ENCODE measurements at places on chromosomes 2 and 18.

DNA sequence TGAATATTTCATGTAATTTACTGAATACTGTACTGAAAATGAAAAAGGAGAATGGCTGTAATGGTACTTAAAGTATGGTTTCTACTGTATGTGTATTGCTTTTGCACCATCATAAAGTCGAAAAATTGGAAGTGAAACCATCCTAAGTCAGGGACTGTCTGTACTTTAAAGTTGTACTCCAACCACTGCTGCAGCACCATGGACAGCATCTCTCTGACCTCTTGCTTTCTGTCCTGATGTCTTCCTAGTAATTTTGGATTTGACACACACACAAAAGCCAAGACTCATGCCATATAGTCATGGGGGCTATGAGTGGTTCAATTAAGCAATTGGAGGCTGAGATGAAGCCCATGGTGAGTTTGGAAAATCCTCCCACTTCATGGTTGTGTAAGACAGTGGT, 256.3 kb upstream of the PKDCC start:
- no peak for DNase-seq

DNA sequence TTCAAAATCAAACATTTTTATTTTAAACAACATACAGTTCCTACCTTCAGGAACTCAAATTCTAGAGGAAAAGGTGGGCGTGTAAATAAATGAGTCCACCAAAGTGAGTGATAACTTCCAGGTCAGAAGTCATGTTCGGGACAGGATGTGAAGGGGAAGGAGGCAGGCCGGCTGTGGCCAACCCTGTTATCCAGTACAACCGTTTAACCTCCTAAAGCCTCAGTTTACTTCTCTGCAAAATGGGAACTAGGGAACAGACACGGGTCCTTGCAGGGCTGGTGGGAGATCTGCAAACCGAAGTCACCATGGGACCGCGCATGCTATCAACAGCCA, 373 bp downstream of the EIPR1 start:
- no peak for DNase-seq

DNA sequence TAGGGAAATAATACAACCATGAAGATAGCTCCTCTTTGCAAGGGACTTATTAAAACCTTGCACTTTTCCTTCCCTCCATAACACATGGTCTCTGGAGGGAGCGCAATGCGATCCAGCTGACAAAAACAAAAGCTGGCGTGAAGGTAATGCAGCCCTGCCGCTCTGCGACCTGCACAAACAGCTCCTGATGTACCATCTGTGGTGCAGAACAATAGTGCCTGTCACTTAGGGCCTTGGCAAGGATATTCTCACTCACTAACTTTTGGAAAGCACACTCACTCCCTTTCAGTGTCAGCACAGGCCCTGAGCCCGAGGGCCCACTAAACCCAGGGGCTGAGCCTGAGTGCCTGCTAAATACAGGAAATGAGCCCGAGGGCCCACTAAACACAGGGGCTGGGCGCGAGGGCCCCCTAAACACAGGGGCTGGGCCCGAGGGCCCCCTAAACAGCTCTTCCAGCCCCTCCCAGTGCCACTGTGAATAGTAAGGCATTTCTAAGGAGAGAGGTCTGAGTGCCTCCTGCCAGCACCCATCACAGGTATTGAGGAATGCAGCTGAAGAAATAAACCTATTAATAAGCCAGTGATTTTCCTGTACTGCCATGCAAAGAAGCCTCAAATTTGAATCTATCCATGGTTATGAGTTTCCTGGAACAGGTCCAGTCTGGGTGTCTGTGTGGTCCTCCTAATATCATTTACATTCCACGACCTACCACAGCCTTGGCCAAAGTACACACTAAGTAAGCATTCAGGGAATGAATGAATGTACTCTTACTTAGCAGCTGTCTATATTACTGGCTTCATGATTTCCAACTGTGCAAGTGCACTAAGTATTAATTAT, 9.3 kb downstream of the L3MBTL4 start:
- DNase-seq = no peak

- DNase-seq = no peak
These were observed 299.7 kb downstream of the TNS1 start for GRCh38 chr2:217703102-217703501.
